ENCODE measurements at places on chromosomes 3 and 15. TPM values are rescaled to one million over a fixed set of nuclear protein-coding genes. Genes with fewer than 3 reads are reported as not detected.
A peak's percentile ranks its signal among the peaks of the same experiment; 100 is the strongest.

- DNase-seq, result no peak
These were observed 42.3 kb downstream of the RAB27A start for GRCh38 chr15:55247311-55247710.

TP63 gene
- 0.35 TPM for total RNA-seq

- peak; percentile 97 for DNase-seq
These were observed at the start of the genes CHP1 and EXD1 for GRCh38 chr15:41230650-41231421. CHP1 (plus strand) TSS chr15:41231268; CDS start chr15:41231383, 115 bp downstream. EXD1 (minus strand) TSS chr15:41230757; CDS start chr15:41226575, 4,182 bp downstream.

EFCC1 gene
- total RNA-seq, result 0.07 TPM

DNA sequence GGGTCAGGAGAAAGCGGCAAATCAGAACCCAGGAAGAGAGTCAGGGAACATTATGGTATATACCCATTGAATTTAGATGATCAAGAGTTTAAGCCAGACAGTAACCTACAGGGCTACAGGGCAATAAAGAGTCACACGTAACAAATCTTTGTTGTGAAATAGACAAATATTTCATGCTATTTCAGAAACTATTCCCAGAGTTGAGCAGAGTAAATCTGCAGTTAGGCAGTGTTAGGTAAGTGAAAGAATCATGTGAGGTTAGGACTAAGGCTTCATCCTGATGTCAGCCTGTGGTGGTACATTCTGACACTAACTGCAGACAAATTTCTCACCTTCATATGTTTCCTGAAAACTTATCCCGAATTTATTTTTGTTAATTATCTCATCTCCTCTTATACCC lies 153.0 kb downstream of the UBE2E2 start:
- no peak for DNase-seq

GRCh38 chr15:27973886-27974285 lies 125.2 kb downstream of the OCA2 start:
- no peak for DNase-seq

DNA sequence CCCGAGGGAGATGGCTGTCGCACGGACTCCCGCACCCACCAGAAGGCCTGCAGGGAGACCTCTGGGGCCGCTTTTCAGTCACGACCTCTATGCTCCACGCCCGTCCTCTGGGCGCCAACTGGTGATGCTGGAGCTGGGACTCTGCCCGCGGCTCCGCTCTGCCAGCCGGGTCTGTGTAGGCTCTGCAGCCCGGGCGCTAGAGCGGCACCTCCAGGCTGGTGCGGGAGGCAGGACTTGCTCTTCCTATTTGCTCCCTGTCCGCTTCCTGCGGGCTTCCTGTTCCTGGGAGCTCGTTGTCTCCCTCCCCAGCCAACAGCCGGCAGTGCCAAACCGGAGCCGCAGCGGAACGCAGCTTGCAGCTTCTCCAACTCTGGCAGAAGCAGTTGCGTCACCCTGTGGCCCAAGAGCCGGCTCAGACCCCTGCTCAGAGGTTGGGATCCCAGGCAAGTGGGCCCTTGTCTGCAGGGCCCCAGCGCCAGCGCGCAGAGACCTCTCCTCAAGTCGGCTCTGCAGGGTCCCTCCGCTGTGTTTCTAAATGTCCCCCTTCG lies 285.9 kb downstream of the XXYLT1 start:
- no peak for DNase-seq

DNA sequence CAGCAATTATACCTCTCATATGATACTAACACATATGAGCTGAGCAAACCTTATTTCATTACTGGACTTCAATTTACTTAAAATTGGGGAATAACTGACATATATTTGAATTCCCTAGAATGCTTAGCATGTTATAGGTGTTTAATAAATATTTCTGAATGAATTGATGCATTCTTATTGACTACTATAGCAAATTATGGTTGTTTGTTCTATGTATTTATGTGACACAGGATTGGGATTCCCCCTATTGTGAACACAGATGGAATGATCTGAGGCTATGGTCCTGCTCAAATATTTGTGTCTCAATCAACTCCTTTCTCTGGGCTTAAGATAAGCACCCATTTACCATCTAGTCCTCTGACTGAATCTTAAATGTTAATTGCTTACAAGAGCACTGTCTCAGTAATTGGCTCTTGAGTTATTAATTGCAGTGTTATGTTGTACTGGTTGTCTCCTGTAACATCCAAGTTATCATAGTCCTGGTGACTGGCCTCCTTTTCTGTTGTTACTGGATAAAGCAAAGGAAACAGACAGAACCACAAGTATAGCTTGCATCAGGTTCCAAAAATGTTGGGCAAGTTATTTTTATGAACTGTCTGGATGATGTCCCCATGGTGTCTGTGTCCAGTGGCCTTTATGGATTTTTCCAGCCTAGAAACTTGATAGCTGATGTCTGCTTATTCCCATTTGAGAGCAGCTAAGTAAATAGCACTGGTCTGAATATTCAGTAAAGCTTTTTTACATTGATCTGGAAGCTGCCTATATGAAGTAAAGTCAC lies 2.3 kb upstream of the UACA start:
- DNase-seq, result no peak

CTXND1 gene
- total RNA-seq, result not detected

All from activated CD4-positive, alpha-beta T cell treated with anti-CD3 and anti-CD28 coated beads, Interleukin-2, amount 10 ng/mL, durations not matched to agents 7 days and 5 days (primary cell).